ENCODE measurements at places on chromosomes 6 and 20. TPM values are rescaled to one million over a fixed set of nuclear protein-coding genes. Genes with fewer than 3 reads are reported as not detected.
A peak's percentile ranks its signal among the peaks of the same experiment; 100 is the strongest.

OPRL1 gene
- total RNA-seq, result 7.9 TPM

KIF13A gene
- 21.3 TPM for total RNA-seq

LINC00237 gene
- not detected for total RNA-seq

GNRH2 gene
- total RNA-seq, result 1.7 TPM

B3GAT2 gene
- not detected for total RNA-seq

PRSS16 gene
- total RNA-seq, result 1.5 TPM

EDN3 gene
- total RNA-seq, result 7.1 TPM

FOXF2 gene
- total RNA-seq, result not detected

PLEKHG1 gene
- 197 TPM for total RNA-seq

SLC2A10 gene
- total RNA-seq, result 6.5 TPM

MUC22 gene
- total RNA-seq, result not detected

- H3K4me3 ChIP-seq, result no peak overlapping the region
- no peak overlapping the region for H3K27ac ChIP-seq
- no peaks in the 10 kb centered on the region for H3K4me1 ChIP-seq
- no peak for DNase-seq
- H3K36me3 ChIP-seq, result no peaks in the 10 kb centered on the region
Observed at GRCh38 chr6:34745277-34746103, 11.8 kb upstream of the SNRPC start.

GRCh38 chr20:38685853-38686473, 38.3 kb upstream of the SLC32A1 start:
- no peaks in the 10 kb centered on the region for H3K36me3 ChIP-seq
- peaks cover 5% of the 10 kb centered on the region for H3K27me3 ChIP-seq
- no peak overlapping the region for H3K4me3 ChIP-seq
- no peaks in the 10 kb centered on the region for H3K4me1 ChIP-seq
- DNase-seq, result no peak

- no peak for DNase-seq
- no peaks in the 10 kb centered on the region for H3K36me3 ChIP-seq
- H3K27ac ChIP-seq, result no peak overlapping the region
- H3K4me3 ChIP-seq, result no peak overlapping the region
- H3K27me3 ChIP-seq, result no peaks in the 10 kb centered on the region
- no peaks in the 10 kb centered on the region for H3K4me1 ChIP-seq
Observed at GRCh38 chr6:128336436-128337095, 183.8 kb downstream of the PTPRK start.

GRCh38 chr20:19653327-19653726, 104.7 kb upstream of the RIN2 start:
- H3K4me1 ChIP-seq, result peaks cover 5% of the 10 kb centered on the region
- no peak for DNase-seq

DNA sequence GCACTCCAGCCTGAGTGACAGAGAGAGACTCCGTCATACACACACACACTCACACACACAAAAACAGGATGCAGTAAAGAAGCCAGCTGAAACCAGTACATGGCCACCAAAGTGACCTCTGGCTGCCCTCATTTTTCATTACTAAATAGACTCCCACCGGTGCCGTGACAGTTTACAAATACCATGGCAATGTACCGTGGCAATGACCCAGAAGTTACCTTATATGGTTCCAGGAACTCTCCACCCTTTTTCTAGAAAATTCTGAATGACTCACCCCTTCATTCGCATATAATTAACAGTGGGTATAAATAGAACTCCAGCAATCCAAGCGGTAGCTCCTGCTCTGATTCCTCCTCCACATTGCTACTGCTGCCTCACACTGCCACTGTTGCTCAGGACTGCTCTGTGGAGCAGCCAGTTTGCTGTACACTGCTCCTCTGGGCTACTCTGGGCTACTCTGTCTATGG, 57.7 kb downstream of the SNX5 start:
- H3K27ac ChIP-seq, result no peak overlapping the region
- H3K36me3 ChIP-seq, result no peaks in the 10 kb centered on the region
- DNase-seq, result no peak
- no peak overlapping the region for H3K4me3 ChIP-seq

GRCh38 chr6:150865406-150866146, at the start of gene MTHFD1L:
Gene MTHFD1L, plus strand, starts transcription at chr6:150865702. Its CDS starts 121 bp downstream, at chr6:150865823.
- peak within 1 kb of the TSS; percentile 90 for H3K4me3 ChIP-seq
- peak within 1 kb of the TSS; percentile 85 for H3K27ac ChIP-seq
- peaks cover 34% of the 10 kb centered on the region for H3K4me1 ChIP-seq
- no peaks in the 10 kb centered on the region for H3K27me3 ChIP-seq
- no peaks in the 10 kb centered on the region for H3K36me3 ChIP-seq

DNA sequence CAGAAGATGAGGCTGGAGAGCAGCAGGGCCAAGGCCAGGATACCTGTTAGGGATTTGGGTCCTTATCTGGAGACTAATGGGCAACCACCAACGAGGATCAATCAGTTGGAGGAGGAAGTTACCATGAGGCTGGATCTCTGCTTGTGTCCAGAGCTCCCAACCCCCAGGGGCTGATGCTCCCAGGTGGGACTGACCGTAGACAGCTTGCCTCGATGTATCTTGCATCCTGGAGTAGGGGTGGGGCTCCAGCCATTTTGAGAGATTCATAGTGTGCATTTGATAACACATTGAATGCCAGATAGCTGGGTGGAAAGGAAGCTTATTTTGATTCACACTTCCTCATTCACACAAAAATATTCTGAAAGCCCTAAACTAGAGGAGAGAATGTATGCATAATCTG, 4.6 kb upstream of the RFPL4B start:
- no peaks in the 10 kb centered on the region for H3K4me1 ChIP-seq

DNA sequence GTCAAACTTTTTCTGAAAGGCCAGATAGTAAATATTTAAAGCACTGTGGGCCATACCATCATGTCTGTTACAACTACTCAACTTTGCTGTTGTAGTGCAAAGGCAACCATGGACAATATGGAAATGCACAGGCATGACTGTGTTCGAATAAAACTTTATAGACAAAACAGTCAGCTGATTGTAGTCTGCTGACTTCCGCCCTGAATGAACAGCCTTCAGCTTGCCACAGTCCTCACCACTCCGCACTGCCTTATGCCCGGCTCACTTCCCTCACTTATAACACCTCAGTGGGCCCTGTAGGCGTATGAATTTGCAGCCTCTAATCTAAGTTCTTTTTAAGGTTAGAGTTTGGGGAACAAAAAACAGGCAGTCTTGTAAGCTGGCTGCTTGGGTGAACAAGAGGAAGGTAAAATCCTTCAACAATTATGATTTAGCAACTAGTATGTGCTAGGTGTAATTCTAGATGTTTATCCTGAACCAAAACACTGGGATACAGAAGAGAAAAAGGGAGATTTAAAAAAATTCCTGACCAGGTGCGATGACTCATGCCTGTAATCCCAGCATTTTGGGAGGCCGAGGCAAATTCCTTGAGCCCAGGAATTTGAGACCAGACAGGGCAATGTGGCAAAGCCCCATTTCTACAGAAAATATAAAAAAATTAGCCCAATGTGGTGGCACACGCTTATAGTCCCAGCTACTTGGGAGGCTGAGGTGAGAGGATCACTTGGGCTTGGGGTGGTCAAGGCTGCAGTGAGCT, 6.8 kb upstream of the SLC2A10 start:
- H3K4me1 ChIP-seq, result no peaks in the 10 kb centered on the region
- no peak overlapping the region for H3K27ac ChIP-seq
- no peak for DNase-seq
- H3K36me3 ChIP-seq, result no peaks in the 10 kb centered on the region
- peaks cover 32% of the 10 kb centered on the region for H3K27me3 ChIP-seq
- no peak overlapping the region for H3K4me3 ChIP-seq

DNA sequence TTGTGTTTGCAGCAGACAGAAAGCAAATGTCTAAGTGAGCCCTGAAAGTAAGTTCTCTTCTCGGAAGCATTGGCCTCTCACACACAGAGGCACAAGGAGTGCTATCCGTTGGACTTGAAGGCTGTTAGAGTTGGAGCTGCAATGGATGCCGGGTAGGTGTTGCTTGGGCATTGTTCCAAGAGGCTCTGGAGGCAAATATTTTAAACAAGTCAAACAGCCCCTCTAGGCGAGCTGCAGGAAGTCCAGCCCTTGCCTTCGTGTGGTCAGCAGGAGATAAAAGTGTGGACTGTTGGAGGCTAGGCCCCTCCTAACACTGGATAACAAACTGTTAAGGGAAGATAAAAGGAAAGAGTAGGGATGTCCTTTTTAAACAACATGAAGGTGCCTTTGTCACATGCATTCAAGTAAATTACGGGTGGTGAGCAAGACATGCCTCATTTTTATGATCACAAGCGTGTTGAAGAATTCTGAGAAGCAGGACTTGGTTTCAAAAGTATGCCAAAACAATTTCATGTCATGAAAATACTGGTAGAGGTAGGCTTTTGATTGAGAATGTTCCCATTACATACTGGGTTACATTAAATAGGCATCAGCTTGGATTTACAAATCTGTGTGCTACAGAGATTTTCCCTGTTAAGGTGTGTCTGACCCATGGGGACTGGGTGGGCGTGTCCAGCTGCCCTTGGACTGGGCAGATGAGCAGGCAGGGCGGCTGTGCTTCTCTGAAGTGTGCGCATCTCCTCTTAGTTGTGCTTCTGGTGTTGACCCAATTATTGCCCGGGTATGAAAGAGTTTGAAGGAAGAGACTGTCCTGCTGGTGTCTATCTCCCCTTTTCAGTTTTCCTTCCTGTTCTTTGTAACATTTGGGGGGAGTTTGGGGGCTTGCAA, 57.5 kb downstream of the RREB1 start:
- H3K27me3 ChIP-seq, result no peaks in the 10 kb centered on the region
- no peaks in the 10 kb centered on the region for H3K36me3 ChIP-seq
- no peak overlapping the region for H3K4me3 ChIP-seq

- no peaks in the 10 kb centered on the region for H3K27me3 ChIP-seq
- H3K36me3 ChIP-seq, result no peaks in the 10 kb centered on the region
- H3K4me3 ChIP-seq, result no peak overlapping the region
- no peaks in the 10 kb centered on the region for H3K4me1 ChIP-seq
- DNase-seq, result no peak
Observed at GRCh38 chr6:5956939-5957338, 49.8 kb downstream of the NRN1 start.

DNA sequence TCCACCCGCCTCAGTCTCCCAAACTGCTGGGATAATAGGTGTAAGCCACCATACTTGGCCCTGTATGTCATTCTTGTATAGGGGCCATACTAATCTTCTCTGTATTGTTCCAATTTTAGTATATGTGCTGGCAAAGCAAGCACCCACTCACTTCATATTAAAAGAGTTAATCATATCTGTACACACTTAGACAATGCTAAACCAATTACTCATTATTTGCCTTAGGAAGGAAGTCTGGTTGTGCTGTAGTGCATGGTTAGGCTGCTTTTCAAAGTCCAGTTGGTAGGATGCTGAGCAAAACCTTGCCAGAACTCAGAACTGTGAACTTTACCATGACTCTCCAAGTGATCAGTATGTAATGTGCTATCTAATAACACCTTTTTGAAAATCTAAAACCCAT, 88.6 kb downstream of the LIN28B start:
- no peaks in the 10 kb centered on the region for H3K36me3 ChIP-seq
- no peaks in the 10 kb centered on the region for H3K27me3 ChIP-seq
- no peak for DNase-seq
- no peaks in the 10 kb centered on the region for H3K4me1 ChIP-seq
- no peak overlapping the region for H3K4me3 ChIP-seq

GRCh38 chr20:52420805-52421204, 229.2 kb upstream of the ZFP64 start:
- H3K27me3 ChIP-seq, result no peaks in the 10 kb centered on the region
- H3K4me3 ChIP-seq, result no peak overlapping the region
- no peak overlapping the region for H3K27ac ChIP-seq
- no peaks in the 10 kb centered on the region for H3K36me3 ChIP-seq

GRCh38 chr20:14378326-14378725, 40.9 kb upstream of the FLRT3 start:
- H3K4me3 ChIP-seq, result no peak overlapping the region
- no peaks in the 10 kb centered on the region for H3K4me1 ChIP-seq
- no peaks in the 10 kb centered on the region for H3K27me3 ChIP-seq
- no peaks in the 10 kb centered on the region for H3K36me3 ChIP-seq

- H3K4me3 ChIP-seq, result no peak overlapping the region
- DNase-seq, result peak; percentile 22
- no peaks in the 10 kb centered on the region for H3K4me1 ChIP-seq
- no peak overlapping the region for H3K27ac ChIP-seq
- no peaks in the 10 kb centered on the region for H3K36me3 ChIP-seq
Observed at GRCh38 chr6:169854083-169854725, 102.8 kb downstream of the ERMARD start.

- H3K4me3 ChIP-seq, result no peak overlapping the region
- no peak for DNase-seq
- H3K27ac ChIP-seq, result no peak overlapping the region
- no peaks in the 10 kb centered on the region for H3K27me3 ChIP-seq
Observed at GRCh38 chr6:83062225-83062624, 3.4 kb downstream of the UBE3D start.

GRCh38 chr6:14231501-14232280, 114.1 kb downstream of the CD83 start:
- H3K36me3 ChIP-seq, result no peaks in the 10 kb centered on the region
- no peaks in the 10 kb centered on the region for H3K27me3 ChIP-seq
- no peak overlapping the region for H3K4me3 ChIP-seq
- no peak for DNase-seq
- H3K27ac ChIP-seq, result no peak overlapping the region
- no peaks in the 10 kb centered on the region for H3K4me1 ChIP-seq

- H3K4me1 ChIP-seq, result no peaks in the 10 kb centered on the region
- DNase-seq, result no peak
- no peaks in the 10 kb centered on the region for H3K27me3 ChIP-seq
- no peaks in the 10 kb centered on the region for H3K36me3 ChIP-seq
- no peak overlapping the region for H3K27ac ChIP-seq
Observed at GRCh38 chr6:144144996-144145395, 5.3 kb upstream of the STX11 start.

DNA sequence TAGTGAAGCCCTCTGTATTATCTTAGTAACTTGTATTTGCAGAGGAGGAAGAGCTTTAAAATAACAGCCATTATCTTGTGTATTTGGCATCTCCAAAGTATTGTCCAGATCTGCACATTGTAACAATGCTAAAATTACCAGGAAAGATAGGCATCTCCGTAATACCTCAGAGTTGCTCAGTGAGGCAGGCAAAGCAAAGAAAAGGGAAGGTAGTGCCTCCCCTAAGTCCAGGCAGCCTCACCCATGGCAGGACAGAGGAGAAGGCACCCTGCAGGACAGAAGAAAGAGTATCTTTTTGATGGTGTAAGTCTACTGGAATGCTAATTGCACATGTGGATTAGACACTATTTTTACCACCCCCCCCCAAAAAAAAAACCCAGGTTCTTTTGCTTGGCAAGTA, 13.6 kb upstream of the SSTR4 start:
- no peak overlapping the region for H3K27ac ChIP-seq
- H3K27me3 ChIP-seq, result no peaks in the 10 kb centered on the region
- H3K36me3 ChIP-seq, result no peaks in the 10 kb centered on the region
- H3K4me1 ChIP-seq, result no peaks in the 10 kb centered on the region

DNA sequence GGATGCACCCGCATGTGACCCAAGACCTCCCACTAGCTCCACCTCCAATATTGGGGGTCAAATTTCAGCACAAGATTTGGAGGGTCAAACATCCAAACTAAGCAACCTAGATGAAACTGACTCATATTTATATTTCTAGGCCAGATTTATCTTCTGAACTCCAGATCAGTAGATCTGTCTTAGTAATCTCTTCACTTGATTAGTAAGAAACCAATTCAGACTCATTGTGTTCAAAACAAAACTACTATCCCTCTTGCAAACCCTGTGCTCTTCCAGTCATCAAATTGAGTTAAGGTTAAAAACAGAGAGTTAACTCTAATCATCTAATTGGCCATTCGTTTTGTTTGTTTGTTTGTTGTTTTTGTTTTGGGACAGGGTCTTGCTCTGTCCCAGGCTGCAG, 43.3 kb downstream of the MKKS start:
- H3K27ac ChIP-seq, result no peak overlapping the region
- no peaks in the 10 kb centered on the region for H3K36me3 ChIP-seq
- no peak overlapping the region for H3K4me3 ChIP-seq
- H3K4me1 ChIP-seq, result no peaks in the 10 kb centered on the region
- no peak for DNase-seq
